ENCODE measurements at places on chromosomes 7 and 10.

- no peak for DNase-seq
Measured at GRCh38 chr7:107773027-107773426, 29.1 kb downstream of the CBLL1 start.

GRCh38 chr7:90708841-90709317 lies 112.8 kb downstream of the CDK14 start:
- peak; percentile 66 for DNase-seq

DNA sequence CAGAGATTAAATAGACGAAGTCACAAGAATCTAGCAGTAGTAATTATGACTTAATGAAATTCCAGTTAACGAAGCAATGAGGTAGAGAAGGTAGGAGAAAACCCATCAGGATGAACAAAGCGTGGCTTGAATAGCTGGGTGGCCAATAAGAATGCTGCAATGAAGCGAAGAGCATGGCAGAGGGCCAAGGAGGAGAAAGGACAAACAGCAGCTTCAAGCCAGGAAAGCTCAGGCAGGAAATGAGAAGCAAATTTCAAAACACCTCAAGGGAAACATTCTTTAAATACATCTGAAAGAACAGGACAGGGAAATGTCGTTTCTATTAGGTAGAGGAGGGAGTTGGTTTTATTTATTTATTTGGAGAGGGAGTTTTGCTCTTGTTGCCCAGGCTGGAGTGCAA lies 122.5 kb downstream of the KIAA1217 start:
- DNase-seq: no peak

DNA sequence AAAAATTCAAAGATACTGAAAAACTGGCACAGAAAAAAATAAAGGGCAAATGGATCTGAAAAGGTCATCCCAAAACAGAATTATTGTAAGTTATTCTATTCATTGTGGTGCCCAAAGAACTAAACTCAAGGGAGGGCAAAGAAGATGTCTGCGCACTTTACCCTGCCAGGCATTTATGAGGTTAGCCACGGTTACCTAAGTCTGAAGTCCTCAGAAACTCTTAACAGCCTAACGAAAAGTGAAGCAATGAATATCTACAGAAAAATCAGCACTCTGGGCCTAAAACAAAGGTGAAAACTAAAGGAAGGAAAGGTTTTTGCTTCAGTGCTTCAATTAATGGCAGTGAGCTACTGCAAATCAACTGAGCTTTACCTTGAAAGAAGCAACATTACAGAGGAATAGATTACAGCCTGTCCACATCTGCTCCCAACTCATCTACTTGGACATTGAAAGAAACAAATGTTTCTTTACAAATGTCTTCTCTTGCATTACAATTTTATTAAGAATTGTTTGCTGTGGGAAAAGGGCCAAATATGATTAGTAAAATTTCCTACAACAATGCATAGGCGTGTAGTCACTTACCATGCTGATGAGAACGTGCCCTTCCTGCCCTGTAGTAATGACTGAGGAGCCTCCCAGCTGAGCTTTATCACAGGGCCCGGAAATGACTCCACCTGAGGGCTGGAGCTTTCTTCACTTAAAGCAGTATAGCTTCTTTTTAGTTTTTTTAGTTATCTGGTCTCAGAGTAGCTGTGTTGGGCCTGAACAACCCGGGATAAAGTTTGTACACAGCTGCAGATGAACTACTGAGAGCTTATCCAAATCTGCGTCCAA lies at the start of gene TUBAL3:
TSS of gene TUBAL3 (minus strand) at position 621 of the 834 bp plus-strand sequence. CDS start at position 585, 36 bp downstream.
- DNase-seq: no peak

DNA sequence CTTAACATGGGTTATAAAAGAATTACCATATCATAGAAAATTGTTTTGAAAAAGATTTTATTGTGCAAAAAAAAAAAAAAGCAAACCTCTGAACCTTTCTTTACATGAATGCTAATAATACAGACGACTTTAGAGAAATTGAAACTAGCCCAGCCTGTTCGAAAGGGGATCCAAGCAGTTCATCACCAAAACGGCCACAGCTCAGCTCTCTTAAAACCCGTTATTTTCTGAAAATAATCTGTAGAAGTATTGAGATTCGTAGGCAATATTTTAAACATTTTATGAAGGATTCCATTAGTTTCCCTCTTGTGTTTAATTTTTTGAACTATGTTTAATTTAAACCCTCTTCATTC lies 9.9 kb upstream of the GSAP start:
- DNase-seq: no peak

GRCh38 chr7:68587599-68587998 lies 1010.7 kb upstream of the AUTS2 start:
- DNase-seq: no peak

DNA sequence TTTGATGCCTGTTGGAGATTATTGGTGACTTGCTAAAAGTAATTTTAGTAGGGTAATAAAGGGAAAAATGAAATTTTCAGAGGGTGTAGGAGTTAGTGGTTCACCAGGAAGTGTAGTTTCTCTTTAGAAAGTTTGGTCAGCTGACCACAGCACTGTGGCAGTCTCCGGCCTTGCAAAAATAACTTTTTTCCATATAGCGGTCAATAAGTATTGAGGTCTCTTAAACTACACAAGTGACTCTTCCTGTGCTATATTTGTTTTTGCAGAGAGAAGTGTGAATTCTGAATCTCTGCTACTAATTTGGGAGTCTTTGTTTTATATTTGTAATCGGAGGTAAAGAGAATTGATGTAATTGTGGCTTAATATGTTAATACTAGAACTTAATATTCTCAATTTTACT lies 24.3 kb downstream of the PTPN12 start:
- no peak for DNase-seq

- no peak for DNase-seq
Measured at GRCh38 chr7:158778471-158778870, 50.8 kb downstream of the ESYT2 start.

GRCh38 chr10:50674469-50675254 lies 50.9 kb upstream of the SGMS1 start:
- no peak for DNase-seq

DNA sequence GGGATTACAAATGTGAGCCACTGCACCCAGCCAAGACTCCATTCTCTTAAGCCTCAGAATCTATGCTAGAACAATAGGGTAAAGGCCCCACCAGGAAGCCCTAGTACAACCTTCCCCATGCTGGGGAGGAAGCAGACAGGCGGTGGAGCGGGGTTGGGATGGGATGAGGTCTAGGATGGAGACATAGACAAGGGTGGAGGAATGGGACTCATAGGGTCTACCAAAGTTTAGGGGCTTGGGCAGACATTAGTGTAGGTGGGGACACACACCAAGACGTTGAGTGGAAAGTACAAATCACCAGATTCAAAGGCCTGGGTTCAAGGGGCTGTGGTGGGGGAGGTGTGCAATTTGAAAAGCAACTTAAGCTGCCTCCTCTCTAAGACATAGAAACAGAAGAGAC lies 19.3 kb downstream of the PRSS2 start:
- no peak for DNase-seq

GRCh38 chr10:79209340-79209739 lies 137.9 kb upstream of the PPIF start:
- DNase-seq: no peak

- DNase-seq: no peak
Measured at GRCh38 chr10:4670737-4671136, 155.3 kb upstream of the AKR1E2 start.

DNA sequence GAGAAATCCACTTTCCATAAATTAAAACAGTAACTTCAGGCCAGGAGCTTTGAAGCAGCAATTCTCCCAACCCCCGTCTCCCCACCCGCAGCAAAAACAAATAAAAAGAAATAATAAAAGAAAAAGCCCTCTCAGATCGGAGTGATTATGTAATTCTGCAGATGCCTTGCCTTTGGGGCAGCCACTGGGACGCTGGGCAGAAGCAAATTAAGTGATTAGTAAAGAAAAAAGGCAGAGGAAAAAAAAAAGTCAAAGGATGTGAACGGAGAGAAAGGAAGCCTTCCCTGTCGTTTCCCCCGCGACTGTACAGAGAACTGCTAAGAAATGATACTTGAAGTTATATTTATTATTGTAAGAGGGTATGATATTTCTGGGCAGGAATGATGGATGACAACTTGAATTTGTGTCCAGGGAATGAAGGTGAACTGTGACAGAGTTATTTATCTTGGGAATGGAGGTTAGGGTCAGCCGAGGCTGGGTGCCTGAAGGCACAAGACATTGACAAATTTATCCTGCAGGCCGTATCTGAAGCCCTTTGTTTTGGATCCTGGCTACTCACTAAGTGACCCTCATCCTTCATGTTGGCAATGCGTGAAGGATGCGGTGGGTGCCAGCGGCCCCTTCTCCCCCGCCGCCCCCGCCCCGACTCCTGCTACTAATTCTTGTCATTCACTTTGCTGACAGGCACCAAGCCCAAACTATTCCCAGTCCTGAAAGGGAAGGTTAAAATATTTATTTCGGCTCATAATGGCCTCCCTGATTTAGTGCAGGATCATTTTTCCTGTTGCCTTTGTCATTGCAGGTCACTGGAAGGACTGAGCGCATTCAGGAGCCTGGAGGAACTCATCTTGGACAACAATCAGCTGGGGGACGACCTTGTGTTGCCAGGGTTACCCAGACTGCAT lies 604.0 kb downstream of the LRMDA start:
- DNase-seq: no peak

GRCh38 chr10:31171402-31172083 lies 139.9 kb upstream of the ZNF438 start:
- DNase-seq: no peak

GRCh38 chr10:12241810-12242529 lies 46.0 kb downstream of the CDC123 start:
- DNase-seq: no peak

DNA sequence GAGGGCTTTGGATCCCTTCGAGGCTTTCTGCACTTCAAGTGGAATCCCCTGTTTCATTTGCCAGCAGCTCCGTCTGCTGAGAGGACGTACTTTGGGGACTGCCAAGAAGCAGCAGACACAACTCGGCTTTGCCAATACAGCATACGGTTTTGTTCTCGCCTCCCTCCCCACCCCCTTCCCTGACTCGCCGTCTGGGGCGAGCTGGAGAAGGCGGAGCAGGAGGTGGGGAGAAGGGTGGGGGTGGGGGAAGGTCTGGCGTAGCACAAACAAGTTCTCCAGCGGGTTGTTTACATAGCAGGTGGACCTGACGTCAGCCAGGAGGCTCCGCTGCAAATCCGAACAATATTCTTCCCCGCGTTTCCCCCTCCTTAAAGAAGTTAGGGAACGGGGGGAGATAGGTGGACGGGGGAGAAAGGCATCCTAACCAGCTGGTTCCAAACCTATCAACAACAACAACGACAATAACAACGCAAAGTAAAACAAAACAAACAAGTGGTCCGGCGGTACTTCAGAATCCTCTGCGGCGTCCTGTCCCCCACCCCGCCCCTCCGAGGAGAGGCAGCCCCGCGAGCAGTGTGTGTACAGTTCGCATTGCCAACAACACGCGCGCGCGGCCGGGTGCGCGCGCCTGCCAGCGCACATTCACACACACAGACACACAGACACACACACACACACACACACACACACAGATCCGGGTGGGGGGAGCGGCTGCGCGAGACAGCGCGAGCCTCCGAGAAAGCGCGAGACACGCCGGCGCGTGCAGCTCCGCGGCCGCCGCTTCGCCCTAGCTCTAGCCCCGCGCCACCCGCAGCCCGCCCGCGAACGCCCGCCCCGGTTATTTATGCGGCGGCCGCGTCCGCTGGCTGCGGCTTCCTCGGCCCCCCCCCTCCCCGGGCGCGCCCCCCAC lies 167.0 kb upstream of the PPP1R3A start:
- peak; percentile 90 for DNase-seq

- DNase-seq: no peak
Measured at GRCh38 chr7:36563706-36564327, 160.5 kb downstream of the AOAH start.

GRCh38 chr10:43193496-43194080 lies 55.3 kb downstream of the CSGALNACT2 start:
- no peak for DNase-seq

DNA sequence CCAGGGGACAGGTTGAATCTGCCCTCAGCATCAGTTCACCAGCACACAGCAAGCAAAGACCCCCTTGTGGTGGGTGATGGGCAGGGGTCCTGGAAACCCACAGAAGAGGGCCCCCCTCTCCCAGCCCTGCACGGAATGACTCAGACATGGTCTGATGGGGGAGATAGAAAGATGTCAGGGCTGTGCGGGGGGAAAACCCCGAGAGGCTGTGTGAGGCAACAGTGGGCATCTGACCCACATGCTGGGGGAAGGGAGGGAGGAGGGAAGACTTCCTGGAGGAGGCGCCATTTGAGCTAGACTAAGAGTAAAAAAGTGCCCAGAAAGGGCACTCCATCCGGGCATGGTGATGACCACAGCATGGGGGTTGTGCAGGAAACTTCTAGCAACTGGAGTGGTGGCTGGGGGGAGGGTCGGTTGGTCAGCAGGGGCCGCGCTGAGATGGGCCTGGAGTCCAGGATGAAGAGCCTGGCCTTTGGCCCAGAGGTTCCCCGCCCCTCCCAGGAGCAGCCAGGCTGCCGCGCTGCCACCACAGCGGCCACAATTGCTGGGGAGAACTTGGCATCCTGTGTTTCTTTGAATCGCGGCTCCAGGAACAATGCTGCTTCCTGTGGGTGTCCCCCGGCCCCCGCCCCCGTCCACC lies 2.5 kb downstream of the LFNG start:
- DNase-seq: no peak

DNA sequence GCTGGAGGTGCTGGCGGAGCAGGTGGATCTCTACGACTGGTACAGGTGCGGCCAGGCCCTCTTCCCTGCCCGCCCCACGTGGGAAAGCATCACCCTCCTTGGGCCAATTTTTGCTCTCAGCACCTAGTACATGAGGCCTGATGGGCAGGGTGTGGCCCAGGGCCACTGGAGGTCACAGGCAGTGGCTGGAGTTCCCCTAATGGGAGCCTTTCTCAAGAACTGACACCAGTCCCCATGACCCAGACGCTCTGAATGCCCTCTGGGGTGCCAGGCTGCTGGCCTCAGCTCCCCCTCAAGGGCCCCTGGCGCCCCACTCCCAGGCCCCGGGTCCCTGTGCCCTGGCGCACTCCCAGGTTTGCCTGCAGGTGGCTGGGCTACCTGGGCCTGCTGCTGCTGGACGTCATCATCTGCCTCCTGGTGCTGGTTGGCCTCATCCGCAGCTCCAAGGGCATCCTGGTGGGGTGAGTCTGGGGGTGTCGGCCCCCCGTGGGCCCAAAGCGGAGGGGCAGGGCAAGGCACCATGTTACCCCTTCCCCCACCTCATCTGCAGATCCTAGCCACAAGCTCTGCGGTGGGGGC lies 15.9 kb downstream of the TTYH3 start:
- no peak for DNase-seq

DNA sequence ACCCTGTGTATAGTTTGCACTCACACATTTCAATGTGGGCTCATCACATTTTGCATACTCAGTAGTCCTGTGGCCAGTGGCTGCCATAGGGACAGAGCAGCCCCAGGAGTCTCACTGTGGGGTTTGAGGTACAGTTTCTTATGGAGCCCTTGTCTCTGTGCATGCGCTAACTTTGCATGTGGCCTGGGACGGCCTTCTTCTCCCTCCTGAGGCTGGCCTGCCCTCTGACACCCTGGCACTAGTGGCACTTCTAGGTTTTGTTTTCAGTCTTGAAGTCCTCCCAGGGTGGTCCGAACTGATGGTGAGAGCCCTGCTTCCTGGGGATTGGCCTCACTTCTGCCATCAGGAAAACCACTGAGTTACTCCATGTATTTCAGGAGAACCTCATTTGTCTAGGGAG lies 21.2 kb downstream of the NACAD start:
- no peak for DNase-seq
